HCEC 1CT (cell line): ENCODE measurements at places on chromosomes 2 and 18.

DNA sequence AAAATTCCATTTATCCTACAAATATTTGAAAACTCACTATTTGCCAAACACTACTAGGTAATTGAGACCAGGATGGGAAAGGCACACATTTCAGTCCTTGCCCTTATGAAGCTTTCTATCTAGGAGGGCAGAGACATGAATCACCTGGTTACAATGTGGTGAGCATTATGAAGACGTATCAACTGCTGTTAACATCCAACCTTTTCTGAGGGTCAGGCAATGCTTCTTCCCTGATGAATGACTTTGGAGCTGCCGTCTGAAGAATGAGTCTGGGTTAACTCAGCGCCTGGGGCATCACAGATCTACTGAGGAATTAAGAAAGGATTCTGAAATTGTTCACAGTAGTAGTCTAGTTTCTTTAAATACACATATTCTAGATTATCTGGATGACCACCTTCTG, 62.1 kb upstream of the NOSTRIN start:
- DNase-seq = no peak

- DNase-seq = peak; percentile 29
Observed at GRCh38 chr2:207230261-207231105, 64.7 kb upstream of the KLF7 start.

DNA sequence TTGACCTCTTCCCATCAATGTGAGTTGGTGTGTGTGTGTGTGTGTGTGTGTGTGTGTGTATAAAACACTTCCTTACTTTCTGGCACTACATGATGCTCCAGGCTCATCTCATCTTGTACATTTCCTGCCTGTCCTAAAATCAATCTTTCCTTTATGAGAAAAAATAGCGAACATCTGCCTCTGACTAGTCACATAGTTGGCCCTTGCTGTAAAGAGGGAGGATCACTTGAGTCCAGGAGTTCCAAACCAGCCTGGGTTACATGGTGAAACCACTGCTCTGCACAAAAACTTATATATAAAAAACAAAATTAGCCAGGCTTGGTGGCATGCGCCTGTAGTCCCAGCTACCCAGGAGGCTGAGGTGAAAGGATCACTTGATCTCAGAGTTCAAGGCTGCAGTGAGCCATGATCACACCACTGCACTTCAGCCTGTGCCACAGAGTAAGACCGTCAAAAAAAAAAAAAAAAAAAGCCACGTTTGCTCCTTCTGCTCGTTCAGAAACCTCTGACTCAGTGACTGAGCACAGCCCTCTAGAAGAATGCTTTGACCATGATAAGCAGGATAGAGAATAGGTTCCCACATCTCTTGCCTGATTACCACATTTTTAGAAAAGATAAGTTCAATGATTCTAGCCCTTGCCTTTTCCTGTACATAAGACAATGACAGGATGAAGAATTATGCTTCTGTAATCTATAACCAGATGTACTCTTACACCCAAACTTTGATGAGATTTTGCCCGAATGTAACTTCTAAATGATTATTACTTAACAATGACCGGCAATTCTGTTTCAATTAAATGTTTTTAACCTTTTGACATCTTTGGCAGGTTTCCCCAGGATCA, 45.2 kb upstream of the ST3GAL5 start:
- DNase-seq = peak; percentile 83

DNA sequence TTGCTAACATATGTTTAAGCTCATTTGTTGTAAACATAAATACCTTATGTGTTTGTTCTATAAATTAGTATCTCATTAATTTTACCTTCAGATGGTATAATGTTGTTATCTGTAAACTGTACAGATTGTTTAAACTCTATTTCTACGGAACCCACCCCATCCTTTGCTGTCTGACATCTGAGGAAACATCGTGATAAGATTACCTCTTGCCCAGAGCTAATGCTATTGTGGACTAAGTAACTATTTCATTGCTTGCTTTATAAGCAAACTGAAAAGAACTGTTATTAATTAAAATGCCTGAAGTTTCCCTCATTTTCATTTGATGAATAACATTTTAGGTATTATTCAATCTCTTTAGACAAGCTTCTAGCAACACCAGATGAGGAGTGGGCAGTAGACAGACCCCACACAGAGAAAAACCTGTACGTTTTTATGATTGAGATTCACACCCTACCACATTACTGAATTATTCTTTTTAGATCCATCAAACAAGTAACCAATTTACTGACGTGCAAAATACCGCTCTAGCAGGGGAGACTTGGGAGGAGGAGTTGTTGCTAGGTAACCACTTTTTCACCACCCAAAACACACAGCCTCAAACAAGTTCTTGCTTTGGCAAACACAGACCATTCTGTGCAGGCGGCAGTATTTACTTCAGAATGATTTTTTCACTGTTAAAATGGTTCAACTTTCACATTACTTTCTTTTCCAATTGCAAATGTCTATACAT, 1.9 kb upstream of the SYT4 start:
- no peak for DNase-seq

DNA sequence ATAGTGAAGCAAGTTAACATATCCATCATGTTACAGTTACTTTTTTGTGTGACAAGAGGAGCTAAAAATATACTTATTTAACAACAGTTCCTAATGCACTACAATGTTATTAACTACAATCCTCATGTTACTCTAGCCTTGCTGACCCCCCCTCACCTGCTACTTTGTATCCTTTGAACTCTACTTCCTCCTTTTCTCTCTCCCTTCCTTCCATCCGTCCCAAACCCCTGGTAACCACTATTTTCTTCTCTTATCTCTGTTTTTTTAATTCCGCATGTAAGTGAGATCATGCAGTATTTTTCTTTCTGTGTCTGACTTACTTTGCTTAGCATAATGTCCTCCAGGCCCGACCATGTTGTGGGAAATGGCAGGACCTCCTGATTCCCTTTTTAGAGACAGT, 59.4 kb downstream of the NPAS2 start:
- DNase-seq = no peak

DNA sequence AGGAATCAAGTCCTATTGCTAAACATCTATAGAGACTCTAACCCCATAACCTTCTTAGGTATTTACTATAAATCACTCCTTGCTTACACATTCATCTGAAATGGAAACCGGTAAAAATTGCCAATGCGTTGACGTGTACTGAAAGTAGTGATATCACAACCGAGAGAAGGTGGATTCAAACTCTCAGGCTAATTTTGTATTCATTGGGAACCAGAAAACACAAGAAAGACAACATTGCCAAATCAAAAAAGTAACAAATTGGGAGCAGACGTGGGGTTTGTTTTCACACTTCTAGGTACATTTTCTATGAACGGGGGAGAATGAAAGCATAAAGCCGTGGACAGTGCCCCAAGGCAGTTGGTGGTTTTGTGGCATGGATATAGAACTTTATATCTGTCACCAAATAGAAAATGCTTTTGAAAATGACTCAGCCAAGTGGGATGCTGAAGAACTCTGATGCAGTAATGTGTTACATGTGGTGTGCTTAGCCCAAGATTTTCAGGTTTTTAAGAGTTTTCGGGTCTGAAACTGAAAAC, 155.1 kb upstream of the RASGRP3 start:
- peak; percentile 43 for DNase-seq

GRCh38 chr2:1600191-1601066, 143.9 kb downstream of the PXDN start:
- DNase-seq = peak; percentile 70

DNA sequence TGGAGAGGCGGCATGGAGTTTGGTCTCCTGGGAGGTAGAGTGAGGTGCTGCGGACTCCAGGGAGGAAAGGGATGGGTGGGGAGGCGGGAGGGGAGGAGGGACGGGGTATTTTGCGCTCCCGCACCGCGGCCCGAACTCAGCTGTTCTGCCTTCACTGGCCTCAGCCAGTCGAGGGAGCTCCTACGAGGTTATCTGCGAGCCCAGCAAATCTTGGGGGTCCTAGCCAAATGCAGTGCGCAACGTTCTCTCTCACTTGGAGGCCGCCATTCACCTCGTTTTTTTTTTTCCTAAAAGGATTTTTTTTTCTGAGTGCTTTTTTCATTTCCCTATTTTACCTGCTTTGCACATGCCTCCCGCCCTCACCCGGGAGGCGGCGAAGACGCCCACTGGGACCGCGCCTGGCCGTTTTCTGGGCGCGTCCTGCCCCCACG, 877 bp upstream of the BCL2L11 start:
- DNase-seq = no peak

DNA sequence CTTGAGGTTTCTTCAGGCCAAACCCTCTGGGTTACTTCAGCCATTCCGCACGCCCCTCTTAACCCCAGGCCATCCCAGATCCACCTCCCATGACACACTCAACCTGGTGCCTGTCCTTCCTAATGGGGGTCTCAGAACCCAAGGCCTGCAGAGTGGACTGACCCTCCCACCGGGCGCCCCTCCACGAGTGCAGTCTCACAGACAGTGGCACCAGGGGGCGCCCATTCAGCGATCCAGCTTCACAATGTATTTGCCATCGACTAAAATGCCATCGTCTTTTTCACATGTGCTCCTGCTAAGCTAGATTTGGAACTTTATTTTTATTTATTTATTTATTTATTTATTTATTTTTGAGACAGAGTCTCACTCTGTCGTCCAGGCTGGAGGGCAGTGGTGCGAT, 38.5 kb downstream of the INPP5D start:
- DNase-seq = no peak
